ENCODE measurements at places on chromosomes 4 and X.

GRCh38 chr4:188707036-188707435, 567.8 kb downstream of the TRIML1 start:
- DNase-seq: no peak

- no peak for DNase-seq
Observed at GRCh38 chr4:32042486-32043247, 1322.5 kb downstream of the PCDH7 start.

GRCh38 chr4:96786306-96786705, 946.4 kb downstream of the PDHA2 start:
- no peak for DNase-seq

DNA sequence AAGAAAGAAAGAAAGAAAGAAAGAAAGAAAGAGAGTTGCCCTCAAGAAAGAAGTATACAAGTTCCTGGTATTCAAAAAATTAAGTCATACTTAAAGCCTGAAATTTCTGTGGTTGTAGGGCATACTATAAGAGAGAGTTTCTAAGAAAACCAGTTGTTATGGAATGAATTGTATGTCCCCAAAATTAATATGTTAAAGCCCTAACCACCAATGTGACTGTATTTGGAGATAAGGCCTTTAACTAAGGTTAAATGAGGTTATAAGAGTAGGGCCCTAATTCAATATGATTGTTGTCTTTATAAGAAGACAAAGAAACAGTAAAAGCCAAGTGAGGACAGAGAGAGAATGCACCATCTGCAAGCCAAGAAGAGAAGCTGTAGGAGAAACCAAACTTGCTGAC, 521.1 kb downstream of the CCSER1 start:
- no peak for DNase-seq

DNA sequence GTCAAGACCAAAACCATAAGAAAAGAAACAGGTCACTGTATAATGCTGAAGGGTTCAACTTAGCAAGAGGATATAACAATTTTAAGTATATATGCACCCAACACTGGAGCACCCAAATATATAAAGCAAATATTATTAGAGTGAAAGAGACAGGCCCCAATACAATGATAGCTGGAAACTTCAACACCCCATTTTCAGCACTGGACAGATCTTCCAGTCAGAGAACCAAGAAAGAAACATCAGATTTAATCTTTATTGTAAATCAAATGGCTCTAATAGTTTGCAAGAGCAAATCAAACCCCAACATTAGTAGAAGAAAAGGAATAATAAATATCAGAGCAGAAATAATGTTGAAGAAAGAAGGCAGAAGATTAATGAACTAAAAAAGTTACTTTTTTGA, 36.2 kb downstream of the MAGED4 start:
- DNase-seq: no peak

DNA sequence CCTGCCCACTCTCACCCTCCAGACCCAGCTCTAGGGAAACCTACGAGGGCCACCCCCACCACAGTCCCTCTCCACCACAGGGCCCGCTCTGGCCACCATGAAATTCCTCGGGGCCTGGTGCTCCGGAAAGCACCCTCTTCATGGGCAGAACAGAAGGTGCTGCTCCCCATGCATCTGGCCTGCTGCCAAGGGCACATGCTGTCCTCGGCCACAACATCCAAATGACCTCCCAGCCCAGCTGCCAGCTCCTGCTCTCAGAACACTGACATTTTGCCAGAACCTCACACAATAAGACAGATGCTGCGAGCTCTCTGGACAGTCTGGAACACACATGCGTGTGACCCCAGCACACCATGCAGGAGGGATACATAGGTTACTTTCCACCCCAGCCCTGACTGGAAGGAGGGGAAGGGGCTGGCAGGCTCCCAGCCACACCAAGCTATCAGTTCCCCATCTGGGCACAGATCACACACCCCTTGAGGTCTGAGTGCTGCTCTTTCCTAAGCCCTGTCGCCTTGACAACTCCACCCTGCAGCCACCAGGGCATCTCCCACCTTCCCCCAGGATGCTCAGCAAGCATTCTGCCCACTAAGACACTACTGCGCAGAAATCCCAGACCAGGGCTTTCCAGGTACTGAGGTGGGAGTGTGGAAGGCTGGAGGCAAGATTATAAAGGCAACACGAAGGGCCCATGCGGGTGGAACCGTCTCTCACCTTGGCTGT, 5.8 kb downstream of the CCNQ start:
- DNase-seq: no peak

- DNase-seq: no peak
Observed at GRCh38 chrX:77719388-77719787, 66.6 kb downstream of the ATRX start.

GRCh38 chrX:23497919-23498318, 163.3 kb downstream of the PTCHD1 start:
- no peak for DNase-seq

DNA sequence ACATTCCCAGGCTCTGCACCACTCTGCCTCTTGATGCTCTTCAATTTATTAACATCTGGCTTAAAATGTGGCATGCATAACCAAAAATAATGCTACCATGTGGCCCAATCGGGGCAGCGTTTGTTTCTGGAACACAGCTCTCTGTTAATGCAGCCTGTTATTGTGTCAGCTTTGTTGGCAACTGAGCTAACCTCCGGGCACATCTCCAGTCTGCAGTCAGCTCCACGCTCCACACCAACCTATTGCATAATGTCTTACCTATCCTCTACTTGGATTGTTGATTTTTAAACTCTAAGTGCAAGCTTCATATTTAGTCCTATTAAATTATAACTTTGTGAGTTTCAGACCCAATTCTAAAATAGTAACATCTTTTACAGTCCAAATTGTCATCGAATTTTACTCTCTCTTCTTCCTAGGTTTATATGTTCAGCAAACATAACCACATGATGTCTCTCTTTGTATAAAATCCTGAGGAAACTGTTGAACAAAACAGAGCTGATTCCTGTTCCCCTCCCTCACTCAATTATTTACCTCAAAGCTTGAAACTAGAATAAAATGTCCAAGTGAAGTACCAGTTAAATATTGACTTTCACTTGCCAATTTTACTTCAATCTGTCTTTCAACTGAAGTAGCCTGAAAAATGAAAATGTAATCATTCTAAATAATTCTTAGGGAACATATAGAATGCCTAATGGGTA, 92.2 kb upstream of the RAPGEF2 start:
- peak; percentile 92 for DNase-seq

DNA sequence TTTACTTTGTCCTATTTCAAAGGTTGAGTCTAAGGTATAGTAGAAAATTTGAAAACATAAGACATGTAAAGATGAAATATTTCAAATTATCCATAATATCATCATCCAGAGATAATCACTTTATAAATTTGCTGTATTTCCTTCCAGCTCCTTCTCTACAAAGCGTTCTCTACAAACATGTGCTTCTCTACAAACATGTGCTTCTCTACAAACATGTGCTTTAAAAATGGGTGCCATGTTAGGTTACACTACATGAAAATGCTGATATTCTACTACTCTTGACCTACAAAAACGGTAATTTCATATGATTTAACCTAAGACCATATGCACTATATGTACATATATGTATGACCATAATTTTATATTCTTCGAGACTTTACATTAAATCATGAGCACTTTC, 92.0 kb downstream of the FBXW7 start:
- DNase-seq: no peak

DNA sequence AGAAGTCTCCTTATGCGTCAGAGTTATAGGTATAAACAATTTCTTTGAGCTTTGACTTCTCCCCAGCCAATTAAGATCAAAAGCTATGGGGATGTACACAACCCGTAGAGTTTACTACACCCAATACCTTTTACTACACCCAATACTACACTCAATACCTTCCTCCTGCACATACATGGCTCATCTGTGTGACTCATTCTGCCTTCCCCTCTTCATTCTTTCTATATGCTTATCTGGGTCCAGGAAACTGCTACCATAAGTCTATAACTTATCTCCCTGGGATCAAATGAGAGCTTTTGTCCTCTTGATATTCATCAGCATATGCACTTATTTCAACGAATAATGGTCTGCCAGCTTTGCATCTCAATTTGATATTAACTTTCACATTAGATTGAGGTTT, 28.2 kb downstream of the ANKRD50 start:
- no peak for DNase-seq

DNA sequence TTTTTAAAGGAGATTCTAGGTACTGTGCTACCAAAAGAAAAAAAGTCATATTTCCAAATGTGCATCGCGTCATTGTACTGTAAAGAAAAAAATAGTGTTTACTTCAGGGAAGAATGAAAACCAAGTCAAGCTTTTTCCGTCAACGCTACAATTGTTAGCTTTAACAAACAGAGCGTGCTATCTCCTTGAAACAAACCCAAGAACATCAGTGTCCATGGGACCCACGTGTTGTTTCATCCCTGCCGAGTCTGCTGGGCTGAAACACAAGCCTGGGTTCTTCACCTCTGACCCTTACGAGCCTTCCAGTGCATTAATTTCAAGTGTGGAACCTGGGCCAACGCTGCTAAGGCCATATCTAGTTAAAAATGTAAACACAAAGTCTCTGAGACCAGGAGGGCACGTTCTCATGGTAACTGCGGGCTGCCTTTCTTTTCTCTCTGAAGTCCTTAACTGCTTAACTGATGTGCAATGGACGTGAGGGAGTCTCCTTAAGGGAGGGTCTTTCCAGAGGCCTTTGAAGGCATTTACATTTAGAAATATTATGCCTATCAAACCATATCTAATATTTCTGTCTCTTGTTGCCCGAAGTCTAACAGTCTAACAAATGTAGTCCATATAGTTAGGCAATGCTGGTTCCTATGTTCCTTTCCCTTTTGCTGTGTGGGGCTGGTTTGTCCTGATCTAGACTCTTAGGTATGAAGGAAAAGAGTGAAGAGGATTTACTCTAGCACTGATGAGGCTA, 36.3 kb downstream of the ING2 start:
- peak; percentile 23 for DNase-seq

GRCh38 chrX:134868771-134869495, 121.9 kb upstream of the SMIM10 start:
- peak; percentile 75 for DNase-seq

DNA sequence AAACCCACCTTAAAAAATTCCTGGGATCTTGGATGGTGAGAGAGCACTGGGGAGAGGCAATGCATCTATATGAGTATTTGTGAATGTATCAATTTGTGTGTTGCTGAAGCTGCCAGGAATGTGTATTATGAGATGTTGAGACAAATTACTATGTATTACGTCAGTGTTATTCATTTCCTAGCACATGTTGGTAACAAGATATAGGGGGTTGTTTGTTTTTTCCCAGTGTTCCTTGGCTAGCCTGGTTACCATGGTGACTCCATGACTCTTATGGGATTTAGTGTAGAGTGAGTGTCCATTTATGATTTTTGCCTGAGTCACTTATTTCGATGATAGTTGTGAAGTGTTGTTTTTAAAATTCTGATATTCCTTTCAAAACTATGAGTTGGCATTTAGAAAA, 65.6 kb downstream of the RAB40A start:
- DNase-seq: peak; percentile 88

- DNase-seq: peak; percentile 71
Observed at GRCh38 chr4:48970471-48970921, 15.6 kb upstream of the CWH43 start.

DNA sequence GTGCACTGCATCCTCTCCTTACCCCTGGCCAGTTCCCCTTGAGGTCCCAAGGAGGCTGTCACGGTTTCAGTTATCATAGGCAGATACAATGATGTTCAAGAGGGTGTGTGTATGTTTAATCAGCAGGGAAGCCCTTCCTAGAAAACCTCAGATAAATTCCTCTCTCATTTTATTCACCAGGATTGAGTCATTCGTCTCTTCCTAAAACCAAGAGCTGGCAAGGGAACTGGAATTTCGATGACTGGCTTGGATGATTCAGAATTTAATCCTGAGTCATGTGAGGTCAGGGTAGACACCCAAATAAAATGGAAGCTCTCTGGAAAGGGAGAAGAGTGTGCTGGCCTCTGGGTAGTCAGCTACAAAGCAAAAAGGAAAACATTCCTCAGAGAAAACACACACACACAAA, 106.2 kb upstream of the RAPGEF2 start:
- DNase-seq: peak; percentile 96

DNA sequence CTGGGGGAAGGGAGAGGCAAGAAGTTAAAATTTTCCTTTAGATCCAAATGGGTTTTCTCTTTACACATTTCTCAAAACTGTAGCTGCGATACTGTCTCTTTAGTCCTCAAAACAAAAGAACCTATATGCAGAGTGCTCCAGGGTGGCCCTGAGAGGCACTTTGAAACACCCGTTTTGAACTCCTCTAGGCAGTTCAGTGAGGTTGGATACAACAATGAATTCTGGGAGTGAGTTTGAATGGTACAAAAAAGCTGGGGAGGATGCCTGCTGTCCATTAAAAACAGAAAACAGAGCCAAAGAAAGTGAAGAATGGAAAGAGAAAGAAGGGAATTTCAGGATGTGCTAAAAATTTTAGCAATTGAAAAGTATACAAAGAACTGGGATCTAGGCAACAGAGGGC, 23.1 kb downstream of the ENOX2 start:
- no peak for DNase-seq

- DNase-seq: peak; percentile 91
Observed at GRCh38 chr4:98929341-98930267, 671 bp upstream of the EIF4E start.

DNA sequence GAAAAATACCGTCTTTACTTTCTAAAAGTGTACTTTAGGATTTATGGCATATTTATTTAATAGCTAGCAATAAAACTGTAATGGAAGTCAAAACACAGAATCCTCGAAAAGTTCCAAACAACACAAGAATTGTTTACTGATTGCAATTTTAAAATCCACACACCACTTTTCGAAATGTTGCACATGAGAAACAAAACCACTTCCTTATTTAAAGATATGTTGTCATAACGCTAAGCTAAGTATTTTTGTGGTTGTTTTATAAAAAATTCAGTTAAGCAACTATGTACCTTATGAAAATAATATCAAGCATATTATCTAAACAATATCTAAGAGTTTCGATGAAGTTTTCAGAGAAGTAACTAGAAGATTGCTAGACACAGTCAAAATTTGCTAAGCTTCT, 344 bp downstream of the TMPRSS11D start:
- no peak for DNase-seq

DNA sequence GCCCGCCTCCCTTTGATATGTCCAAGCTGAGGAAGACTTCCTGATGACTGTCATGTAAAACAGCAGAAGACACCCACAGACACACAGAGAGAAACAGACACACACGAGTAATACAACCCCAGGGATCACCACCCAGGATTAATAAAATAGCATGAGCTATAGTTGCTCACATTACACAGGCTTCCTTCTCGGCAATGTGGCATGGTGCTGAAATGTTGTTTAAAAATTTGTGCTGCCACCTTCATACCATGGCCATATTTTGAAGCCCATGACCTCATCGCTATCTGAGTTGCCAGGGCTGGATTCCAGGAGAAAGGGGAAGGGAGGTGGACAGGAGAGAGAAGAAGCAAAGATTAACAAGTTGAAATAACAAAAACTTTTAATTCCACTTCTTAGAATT, 111.7 kb downstream of the SYNPO2 start:
- no peak for DNase-seq

- no peak for DNase-seq
Observed at GRCh38 chrX:109707720-109708119, 25.3 kb downstream of the ACSL4 start.
